ENCODE measurements at places on chromosomes 16 and 17.

DNA sequence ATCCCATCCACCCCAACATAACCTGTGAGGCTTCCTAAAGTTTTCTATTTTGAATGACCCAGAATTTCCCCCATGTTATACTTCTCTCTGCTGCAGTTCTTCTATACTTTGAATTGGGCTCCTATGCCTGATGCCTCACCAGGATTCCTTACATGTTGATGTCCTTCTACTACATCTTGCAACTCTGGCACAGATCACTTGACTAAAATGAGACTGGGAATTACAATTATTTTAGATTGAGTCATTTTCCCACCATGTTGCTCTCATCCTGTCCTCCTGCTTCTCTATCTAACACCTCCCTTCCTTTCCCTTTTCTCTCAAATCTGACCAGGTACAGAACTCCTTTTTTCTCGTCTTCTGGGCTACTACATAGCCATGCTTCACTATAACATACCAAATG is 314.0 kb upstream of the KCNJ16 start:
- DNase-seq, result no peak

GRCh38 chr17:71339206-71339605 is 781.6 kb upstream of the SOX9 start:
- no peak for DNase-seq

DNA sequence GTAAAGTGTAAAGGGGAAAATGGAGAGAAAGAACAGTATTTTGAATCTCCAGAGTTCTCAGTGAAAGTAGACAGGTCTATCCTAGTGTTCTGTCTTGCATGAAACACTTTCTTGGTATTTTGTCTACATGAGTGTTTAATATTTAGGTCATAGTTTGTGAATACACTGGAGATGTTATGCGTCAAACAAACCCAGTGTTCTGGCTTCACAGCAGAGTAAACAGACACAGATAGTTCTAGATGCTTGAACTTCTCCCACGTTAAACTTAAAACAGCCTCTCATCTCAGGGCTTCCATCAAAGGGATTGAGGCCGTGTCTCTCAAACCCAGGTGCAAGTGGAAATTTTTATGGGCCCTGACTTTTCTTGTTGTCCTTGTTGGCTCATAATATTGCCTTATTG is 48.3 kb downstream of the RBFOX1 start:
- no peak for DNase-seq

DNA sequence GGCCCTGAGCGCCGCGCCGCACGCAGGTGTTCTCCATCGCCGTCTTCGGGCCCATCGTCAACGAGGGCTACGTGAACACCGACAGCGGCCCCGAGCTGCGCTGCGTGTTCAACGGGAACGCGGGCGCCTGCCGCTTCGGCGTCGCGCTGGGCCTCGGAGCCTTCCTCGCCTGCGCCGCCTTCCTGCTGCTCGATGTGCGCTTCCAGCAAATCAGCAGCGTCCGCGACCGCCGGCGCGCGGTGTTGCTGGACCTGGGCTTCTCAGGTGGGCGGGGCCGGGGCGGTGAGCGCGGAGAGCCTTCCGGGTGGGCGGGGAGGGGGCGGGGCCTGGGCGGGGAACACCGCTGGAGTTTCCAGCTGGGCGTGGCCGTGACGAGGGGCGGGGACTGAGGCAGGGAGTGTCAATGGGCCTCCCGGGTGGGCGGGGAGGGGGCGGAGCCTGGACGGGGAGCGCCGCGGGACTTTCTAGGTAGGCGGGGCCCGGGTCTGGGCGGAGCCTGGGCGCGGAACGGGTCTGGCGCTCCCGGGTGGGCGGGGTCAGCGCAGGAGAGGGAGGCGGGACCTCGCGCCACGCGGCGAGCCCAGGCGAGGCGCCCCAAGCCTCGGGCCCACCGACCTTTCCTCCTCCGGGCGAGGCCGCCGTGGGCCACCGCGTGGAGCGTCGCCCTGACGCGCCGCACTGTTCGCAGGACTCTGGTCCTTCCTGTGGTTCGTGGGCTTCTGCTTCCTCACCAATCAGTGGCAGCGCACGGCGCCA is 2.4 kb downstream of the SYNGR3 start:
- DNase-seq, result no peak

DNA sequence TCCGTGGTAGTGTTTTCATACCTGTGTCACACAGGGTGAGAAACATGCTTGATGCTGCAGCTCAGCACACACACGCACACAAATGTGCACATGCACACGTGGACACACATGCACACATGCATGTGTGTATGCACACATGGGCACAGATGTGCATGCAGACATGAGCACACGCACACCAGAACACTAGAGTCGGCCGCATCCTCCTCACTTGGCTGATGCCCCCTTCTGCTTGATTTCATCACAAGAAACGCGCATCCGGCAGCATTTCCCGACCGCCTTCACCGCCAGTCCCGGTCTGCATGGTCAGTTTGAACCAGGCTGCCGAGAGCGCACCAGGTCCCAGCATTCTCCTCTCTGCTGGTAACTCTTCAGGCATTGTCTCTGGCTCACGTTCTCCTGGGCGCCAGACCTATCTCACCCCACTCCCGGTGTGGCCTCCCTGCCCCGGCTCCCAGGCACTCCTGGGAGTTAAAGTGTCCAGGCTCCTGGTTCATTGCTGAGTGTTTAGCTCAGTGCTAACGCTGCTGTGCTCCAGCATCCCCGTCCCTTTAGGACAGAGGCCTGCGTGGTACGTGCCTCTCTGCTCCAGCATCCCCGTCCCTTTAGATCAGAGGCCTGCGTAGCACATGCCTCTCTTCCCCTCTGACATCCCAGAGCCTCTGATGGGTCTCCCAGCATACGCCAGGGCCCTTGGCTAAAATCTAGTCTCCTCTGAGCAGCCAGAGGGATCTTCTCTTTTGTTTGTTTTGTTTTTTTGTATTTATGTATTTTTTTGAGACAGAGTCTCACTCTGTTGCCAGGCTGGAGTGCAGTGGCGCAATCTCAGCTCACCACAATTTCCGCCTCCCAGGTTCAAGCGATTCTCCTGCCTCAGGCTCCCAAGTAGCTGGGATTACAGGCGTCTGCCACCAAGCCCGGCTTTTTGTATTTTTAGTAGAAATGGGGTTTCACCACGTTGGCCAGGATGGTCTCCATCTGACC is 16.0 kb downstream of the BAIAP2 start:
- DNase-seq, result no peak

DNA sequence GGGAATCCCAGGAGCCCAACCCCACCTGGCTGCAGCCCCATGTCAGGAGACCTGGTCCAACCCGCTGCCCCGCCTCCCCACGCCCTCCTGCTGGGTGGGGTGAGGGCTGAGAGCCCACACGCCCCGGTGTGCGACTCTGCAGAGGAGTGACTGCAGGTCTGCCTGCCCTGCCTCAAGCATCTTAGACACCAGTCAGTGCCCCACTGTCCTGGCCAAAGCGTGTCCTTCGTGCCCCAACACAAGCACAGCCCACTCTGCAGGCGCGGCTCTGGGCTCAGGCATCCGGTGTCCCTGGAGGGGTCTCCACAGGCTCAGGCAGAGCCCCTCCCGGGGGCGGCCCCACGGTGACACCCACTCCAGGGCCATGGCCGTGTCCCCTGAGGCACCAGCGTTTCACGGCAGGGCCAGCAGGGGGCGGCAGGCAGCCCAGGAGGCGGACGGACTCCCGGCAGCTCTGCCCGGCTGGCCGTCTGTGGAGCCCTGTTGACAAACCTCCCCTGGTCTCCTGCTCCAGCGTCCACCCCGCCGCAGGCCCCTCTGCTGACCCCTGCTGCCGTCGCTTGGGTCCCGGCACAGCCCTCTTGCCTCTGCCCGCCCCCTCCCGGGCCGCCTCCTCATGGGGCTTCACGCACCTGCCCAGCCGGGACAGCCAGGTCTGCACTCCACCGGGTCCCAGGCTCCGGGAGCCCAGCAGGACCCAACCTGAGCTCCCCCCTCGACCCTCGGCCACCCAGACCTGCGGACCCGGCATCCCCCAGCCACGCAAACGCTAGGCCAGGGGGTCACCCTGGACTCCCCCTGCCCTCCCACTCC is 8.6 kb upstream of the UBE2I start:
- DNase-seq, result no peak

GRCh38 chr16:76502555-76502954 is 225.4 kb downstream of the CNTNAP4 start:
- no peak for DNase-seq

- DNase-seq, result no peak
Observed at GRCh38 chr16:10949424-10949970, 5.1 kb downstream of the CLEC16A start.
